ENCODE measurements at places on chromosomes 12 and 14. TPM values are rescaled to one million over a fixed set of nuclear protein-coding genes. Genes with fewer than 3 reads are reported as not detected.

- no peak for DNase-seq
Observed at GRCh38 chr12:3980504-3981272, 107.5 kb upstream of the PARP11 start.

- DNase-seq, result no peak
Observed at GRCh38 chr12:116614194-116614915, 55.2 kb downstream of the MAP1LC3B2 start.

DNA sequence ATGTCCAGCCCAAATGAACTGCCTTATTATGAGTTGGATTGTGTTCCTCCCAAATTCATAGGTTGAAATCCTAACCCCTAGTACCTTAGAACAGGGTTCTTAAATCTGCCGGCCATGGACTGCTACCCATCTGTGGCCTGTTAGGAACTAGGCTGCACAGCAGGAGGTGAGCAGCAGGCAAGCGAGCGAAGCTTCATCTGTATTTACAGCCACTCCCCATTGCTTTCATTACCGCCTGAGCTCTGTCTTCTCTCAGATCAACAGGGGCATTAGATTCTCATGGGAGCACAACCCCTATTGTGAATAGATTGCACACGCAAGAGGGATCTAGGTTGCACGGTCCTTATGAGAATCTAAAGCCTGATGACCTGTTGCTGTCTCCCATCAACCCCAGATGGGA is 9.8 kb upstream of the EML5 start:
- DNase-seq, result no peak

CDCA3 gene
- 126 TPM for total RNA-seq

GRCh38 chr14:33480887-33481184 is 470.0 kb downstream of the EGLN3 start:
- no peak for DNase-seq

KLRC2 gene
- total RNA-seq, result not detected

DNA sequence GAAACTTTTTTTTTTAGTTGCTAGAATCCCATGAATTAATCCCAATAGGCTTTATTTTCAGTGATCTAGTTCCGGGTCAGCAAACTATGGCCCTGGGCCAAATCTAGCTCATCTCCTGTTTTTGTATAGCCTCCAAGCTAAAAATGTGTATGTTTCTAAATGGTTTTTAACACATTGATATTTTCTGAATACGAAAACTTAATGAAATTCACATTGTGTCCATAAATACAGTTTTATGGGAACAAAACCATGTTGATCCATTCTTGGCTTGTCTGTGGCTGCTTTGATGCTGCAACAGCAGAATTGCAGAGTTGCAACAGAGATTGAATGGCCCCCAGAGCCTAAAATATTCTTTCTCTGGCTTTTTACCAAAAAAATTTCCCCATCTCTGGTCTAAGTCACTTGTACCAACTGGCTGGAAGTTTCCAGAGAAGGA is 47.5 kb downstream of the ZNF664 start:
- DNase-seq, result no peak

- peak; percentile 71 for DNase-seq
Observed at GRCh38 chr12:103742349-103742932, 98.6 kb downstream of the NT5DC3 start.

SUSD6 gene
- 7.2 TPM for total RNA-seq

DNA sequence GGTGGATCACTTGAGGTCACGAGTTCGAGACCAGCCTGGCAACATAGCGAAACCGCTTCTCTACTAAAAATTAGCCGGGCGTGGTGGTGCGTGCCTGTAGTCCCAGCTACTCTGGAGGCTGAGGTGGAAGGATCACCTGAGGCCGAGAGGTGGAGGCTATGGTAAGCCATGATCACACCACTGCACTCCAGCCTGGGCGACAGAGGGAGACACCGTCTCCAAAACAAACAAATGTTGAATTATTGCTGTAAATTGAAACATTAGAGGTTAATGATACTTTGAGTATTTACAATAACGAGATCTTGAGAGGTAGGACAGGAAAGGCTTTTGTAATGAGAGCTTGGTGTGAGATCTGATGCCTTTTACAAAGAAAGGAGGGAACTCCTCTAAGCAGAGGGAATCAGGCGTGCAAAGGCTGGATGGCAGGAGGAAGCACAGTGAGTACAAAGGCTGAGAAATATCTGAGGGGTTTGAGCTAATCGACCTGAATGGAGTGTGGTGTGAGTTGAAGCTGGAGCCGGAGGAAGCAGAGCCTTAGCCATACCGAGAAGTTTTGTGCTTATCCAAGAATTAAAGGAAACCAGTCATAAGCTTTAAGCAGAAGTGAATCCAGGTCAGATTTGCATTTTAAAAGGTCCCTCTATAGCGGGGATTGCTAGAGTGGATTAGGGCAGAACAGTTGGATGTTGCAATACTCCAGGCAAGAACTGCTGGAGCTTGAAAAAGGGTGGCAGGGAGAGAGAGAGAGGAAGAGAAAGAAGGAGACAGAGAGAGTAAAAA is 1.1 kb downstream of the RHNO1 start:
- DNase-seq, result no peak

- no peak for DNase-seq
Observed at GRCh38 chr14:102777711-102778337, 575 bp downstream of the TRAF3 start.

PLEKHA5 gene
- 17.3 TPM for total RNA-seq

SOAT2 gene
- 0.22 TPM for total RNA-seq

DNA sequence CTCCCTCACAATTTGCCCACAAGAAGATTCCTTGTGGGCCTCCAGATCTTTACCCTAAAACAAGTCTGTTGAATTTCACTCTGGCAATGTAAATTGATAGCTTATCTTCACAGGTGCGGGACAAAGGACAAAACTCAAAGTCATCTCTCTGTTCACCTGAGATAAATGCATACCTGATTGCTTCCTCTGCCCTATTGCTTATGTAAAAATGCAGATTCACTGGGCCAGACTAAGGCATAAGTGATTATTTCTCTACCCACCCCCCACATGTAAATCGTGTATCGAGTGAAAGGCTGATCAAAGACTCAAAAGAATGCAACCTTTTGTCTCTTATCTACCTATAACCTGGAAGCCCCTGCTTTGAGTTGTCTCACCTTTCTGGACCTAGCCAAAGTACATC is 316.8 kb downstream of the SSPN start:
- no peak for DNase-seq

WNT1 gene
- not detected for total RNA-seq

GRCh38 chr14:48857366-48857765 is 728.8 kb downstream of the RPS29 start:
- DNase-seq, result peak; percentile 1

DNA sequence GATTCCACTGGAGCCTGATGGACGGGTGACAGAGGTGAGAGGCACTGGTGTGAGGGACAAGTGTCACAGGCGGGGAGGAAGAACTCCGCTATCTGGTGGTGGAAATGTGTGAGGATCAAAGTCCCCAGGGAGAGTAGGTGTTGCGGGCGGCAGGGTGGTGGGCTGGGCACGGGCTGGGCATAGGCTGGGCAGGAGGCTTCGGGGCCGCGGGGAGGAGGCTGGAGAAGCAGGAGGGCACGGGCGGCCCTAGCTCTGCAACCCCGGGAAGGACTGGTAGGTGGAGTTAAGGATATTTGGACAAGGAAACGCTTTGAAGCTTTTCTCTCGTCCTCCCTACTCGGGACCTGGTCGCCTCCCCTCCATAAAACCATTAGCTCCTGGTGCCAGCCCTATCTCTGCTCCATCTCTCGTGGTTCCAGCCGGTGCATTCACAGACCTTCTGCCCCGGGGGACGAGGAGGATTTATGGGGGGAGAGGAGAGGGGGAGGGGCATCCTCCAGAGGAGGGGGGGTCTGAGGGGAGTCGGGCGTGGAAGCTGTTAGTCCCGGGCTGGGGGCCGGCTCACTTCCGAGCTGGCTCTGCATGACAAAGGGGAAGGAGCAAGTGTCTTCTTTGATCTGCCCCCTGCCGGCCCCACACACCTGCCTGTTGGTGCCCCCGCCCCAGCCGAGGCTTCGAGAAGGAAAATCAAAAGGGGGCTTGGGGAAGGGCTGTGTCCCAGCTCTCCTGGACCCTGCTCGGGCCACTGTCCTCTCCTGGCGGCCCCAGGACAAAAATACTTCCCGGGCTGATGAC is 504 bp downstream of the WNT5B start:
- no peak for DNase-seq

DNA sequence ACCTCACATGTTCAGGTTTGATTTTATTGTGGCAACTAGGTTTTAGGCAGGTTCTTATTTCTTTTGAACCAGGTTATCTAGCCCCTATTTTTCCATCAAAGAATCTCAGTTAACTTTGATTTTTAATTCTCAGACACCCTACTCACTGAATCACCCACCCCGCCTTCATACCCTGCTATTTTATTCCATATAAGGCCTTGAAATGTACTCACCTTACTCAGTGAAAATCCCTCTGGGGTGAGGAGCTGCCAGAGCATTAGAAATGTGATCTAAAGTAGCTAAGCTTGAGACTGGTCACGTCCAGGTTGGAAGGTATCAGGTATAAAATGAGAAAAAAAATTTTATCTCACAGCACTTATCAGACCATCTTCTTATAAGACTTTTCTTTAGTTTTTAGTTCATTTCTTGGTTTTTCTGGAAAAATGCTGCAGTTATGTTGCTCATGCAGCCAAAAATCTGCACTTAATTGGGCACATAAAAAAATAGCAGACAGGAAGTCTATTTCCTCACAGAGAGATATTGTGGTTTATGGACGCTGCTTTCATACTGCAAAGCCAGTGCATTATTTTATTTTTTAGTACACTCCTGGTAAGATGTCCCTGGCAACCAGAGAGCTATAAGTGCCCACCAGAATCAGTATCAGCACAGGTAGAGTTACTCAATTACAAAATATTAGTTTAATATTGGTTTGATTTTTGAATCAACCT is 101.5 kb upstream of the CCDC91 start:
- DNase-seq, result peak; percentile 69

DNA sequence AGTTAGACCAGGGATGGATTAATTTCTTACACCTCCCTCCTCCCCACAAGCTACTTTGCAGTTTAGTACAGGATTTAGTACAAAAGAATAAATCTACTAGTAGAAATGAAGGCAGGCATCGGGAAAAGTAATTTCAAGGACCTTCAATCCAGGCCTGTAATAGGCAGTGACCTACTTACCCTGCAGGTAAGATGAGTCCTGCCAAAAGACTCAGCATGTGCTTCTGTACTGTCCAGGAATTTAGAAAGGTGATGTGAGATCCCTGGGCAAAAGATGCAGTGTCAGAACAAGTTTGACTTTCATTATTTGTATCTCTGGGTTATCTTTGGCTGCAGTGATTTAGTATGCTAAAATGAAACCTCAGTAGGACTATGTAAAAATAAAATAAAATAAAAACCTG is 403.0 kb downstream of the NOVA1 start:
- no peak for DNase-seq

DNA sequence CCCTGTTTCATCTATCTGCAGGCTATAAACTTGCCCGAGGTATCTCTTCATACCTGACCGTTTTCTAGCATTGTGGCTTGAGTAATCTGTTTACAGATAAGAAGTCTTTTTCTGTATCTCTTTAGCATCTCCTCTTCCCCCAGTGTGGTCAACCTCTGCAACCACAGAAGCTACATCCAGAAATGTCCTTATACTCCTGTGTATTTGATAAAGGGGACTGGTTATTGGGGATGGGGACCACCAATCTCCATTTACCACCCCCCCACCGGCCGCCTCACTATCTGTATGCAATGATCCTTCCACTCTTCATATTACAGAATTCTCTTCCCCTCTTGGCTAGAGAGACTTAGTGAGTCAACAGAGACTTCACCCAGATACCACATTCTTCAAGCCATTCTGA is 3.4 kb upstream of the RPAP3 start:
- DNase-seq, result no peak

DNA sequence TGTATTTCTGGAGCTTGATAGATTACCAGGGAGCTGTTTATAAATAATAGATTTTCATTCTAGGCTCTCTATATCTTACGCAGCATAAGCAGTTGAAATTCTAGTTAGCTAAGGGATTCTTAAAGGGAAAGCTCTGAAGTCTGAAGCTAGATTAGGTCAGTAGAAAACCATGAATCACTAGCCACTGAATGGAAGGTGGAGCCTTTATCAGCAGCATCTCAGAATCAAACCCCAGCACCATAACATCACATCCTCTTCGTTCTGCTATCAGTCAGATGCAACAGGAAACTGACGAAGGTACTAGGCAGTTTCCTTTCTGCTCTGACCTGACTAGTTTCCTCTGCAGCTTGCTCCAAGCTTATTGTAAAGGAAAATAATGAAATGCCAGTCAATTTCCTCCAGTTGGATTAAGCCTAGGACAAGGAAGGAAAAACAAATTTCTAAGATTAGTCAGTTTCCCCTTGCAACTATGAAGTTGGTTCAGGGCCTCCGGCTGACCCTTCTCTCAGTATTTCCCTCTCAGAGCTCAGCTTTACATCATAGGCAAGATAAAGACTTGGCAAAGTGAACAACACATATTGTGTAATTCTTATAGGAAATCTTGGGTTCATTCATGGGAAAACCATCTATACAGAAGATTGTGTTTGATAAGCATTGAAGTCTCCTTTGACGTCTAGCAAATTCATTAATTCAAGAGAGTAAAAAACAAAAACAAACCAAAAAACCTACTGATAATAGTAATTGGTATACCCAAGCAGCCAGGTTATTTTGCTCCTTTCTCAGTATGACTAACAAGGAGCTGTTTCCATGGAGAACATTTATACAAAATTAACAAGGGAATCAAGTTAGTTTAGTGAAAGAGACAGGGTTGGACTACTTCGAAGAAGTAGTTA is 43.4 kb upstream of the CFAP54 start:
- peak; percentile 95 for DNase-seq

LHX5 gene
- total RNA-seq, result 0.02 TPM

PAN2 gene
- total RNA-seq, result 5.1 TPM

GRCh38 chr12:1639538-1639937 is 10.5 kb downstream of the WNT5B start:
- DNase-seq, result no peak

B4GALNT1 gene
- 21.6 TPM for total RNA-seq

GRCh38 chr12:126772171-126772864 is 1494.7 kb upstream of the TMEM132C start:
- DNase-seq, result peak; percentile 93

DNA sequence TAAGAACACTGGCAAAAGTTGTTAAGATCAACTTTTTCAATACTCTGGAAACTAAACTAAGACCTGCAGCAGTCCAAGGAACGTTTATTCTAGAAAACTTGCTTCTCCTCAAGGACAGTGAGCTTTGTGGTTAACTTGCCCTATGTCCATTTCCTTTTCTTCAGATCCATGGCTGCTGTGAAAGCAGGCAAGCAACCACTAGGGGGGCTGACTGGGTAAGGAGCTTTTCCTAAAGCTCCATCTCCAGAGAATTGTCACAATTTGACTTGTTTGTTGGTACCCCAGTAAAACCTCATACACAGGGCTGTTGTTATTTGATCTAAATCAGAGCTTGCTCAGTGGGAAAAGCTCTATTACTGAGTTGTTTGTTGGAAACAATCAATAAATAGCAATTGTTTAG is 10.1 kb upstream of the RPL10L start:
- DNase-seq, result no peak
